Gastroesophageal sphincter (tissue), 4 donors: ENCODE measurements at places on chromosomes 5 and 9.
A peak's percentile ranks its signal among the peaks of the same experiment; 100 is the strongest.

GRCh38 chr5:132953710-132954109 lies 9.7 kb downstream of the AFF4 start:
- no peak for ATAC-seq

- no peak for ATAC-seq
These were observed 61.6 kb upstream of the GNE start for GRCh38 chr9:36319806-36320205.

DNA sequence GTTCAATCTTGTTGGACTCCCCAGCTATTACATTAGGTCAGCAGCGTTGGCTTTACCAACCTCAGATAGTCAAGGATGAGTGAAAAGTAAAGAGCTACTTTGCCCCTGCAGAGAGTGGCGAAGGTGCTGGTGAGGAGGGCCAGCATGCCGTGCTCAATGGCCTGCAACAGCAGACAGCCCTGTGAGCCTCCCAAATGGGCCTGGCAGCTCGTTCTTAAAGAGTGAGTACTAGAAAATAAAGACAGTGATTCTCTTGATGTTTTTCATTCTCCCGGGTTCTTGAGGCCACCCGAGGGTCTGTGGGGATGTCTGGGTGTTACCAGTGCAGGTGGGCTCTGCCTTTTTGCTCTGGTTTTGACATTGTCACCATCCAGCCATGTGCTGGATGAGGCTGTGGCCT lies 16.2 kb downstream of the GADD45G start:
- ATAC-seq: no peak

- ATAC-seq: no peak
These were observed 70.3 kb downstream of the SH3RF2 start for GRCh38 chr5:146006470-146007190.

- no peak for ATAC-seq
These were observed 42.2 kb upstream of the RNU6ATAC start for GRCh38 chr9:134206311-134207300.

GRCh38 chr5:115636008-115636407 lies 10.2 kb upstream of the TMED7 start:
- ATAC-seq: no peak

DNA sequence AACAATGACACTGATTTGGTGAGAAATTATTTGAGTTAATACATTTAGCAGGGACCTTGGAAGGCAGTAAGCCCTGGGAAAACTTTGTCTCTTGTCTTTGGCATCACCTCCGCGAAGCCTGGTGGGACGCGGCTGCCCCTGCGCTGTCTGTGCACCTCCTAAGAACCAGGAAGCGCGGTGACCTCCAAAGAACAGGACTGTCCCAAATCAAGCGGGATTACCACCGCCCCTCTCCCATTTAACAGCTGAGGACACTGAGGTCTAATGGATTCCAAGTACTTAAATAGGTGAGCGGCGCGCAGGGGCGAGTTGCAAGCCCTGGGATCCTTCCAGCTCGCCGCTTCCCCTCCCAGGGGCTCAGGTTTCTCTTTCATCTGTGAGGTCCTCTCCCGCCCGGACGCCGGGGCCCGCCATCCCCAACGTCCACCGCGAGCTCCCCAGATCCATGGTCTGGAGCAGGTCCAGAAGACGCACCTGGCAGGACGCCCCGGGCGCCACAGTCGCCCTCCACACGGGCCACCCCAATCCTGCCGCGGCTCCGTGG lies 432 bp downstream of the STARD4 start:
- peak; percentile 27 for ATAC-seq
